ENCODE measurements at places on chromosomes 5 and 9.

- no peak for DNase-seq
Observed at GRCh38 chr5:172150514-172151425, 37.3 kb downstream of the STK10 start.

- DNase-seq: no peak
Observed at GRCh38 chr5:80761966-80762365, 107.2 kb upstream of the DHFR start.

GRCh38 chr9:82153032-82153431 lies 164.5 kb downstream of the SPATA31D1 start:
- DNase-seq: no peak

GRCh38 chr9:5489630-5490490 lies 20.5 kb upstream of the PDCD1LG2 start:
- DNase-seq: no peak

DNA sequence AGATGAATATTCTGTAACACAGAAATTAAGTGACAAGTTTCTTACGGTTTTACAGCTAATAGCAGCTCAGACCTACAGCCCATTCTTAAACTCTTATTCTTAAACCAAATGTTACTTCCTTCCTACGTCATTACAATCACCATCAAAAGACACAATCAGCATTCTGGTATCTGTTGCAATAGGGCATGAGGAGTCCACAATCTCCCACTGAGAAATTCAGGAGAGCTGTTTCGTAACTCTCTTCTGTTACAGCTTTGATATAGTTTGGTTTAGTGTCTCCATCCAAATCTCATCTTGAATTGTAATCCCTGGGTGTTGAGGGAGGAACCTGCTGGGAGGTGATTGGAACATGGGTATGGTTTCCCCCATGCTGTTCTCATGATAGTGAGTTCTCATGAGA lies 163.4 kb downstream of the GAS1 start:
- DNase-seq: peak; percentile 13

DNA sequence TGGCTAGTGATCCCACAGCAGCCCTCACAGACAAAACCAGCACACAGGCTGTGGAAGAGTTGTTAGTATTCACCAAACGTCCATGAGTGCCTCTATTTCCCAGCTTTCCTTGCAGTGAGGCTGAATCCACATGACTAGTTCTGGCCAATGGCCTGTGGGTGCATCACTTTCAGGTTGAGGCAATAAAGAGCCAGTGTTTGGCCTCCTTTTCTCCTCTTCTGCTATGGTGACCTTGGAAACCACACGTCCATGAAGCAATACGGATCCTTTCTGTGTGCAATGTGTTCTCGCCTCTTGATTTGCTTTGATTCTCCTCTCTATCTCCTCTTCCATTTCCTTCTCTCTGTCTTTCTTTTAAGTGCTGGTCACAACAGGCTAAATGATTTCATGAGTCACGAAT lies 23.4 kb upstream of the CLK4 start:
- DNase-seq: no peak

- peak; percentile 4 for DNase-seq
Observed at GRCh38 chr5:57082441-57083067, 91.3 kb upstream of the GPBP1 start.

All from fibroblast of skin of back (primary cell).